ENCODE measurements at places on chromosomes 1 and 21.

GRCh38 chr1:183847641-183848040, 42.7 kb downstream of the RGL1 start:
- DNase-seq, result no peak

DNA sequence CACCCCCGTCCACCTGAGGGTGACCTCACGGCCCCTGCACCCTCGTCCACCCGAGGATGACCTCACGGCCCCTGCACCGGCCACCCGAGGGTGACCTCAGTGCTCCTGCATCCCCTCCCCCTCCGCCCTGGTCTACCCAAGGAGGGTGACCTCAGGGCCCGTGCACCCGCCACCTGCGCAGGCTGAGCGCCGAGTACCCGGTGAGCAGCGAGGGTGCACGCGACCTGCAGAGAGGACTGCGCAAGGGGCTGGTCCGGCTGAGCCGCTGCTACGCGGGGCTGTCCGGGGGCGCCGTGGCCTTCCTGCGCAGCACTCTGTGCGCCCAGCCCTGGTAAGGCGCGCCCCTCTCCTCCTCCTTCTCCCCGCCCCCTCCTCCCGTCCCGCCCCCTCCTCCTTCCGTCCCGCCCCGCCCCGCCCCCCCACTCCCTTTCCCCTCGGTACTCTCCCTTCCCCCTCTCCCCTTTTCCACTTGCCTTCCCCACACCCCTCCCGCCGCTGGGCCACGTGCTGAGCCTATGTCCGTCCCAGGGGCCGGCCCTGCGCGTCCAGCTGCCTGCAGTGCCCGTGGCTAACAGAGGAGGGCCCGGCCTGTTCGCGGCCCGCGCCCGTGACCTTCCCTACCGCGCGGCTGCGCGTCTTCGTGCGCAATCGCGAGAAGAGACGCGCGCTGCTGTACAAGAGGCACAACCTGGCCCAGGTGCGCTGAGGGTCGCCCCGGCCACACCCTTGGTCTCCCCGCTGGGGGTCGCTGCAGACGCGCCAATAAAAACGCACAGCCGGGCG, 28.4 kb downstream of the TRIM11 start:
- DNase-seq, result no peak

DNA sequence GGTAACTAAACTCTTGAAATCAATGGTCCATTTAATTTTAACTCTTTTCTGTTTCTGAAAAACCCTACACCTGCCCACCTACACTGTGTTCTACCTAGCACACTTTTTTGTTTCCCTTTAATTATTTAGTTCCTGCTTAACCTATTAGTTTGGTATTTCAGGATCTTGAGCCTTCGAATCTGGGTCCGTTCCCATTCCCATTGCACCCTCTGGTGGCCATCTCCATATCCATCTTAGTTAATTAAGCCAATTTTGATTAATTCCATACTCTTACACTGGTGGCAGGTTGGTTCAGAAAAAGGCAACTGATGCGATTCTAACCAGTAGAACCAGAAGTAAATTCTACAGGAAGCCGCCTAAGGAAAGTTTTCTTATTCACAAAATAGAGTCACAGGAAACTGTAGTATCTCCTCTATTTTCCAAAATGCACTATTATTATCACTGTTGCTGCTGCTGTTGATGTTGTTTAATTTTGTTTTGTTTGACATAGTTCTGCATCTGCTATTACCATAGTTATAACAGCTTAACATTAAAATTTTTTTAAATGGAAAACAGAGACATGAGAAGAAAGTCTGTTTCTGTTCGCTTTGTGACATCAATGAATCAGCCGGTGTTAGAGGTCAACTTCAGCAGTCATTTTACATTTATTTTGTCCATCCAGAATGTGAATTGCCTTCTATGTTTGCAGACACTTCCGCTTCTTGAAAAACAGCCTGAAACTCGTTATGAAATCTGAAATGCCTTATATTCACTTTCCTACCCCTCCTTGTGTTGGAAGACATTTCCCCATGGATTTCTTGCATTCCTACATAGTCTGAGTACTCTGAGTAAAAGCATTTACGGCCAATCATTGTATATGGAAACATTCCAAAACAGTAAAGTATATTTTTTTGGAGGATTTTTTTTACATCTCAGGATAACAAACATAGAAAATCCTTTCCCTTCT, 115.5 kb upstream of the NCAM2 start:
- DNase-seq, result no peak

DNA sequence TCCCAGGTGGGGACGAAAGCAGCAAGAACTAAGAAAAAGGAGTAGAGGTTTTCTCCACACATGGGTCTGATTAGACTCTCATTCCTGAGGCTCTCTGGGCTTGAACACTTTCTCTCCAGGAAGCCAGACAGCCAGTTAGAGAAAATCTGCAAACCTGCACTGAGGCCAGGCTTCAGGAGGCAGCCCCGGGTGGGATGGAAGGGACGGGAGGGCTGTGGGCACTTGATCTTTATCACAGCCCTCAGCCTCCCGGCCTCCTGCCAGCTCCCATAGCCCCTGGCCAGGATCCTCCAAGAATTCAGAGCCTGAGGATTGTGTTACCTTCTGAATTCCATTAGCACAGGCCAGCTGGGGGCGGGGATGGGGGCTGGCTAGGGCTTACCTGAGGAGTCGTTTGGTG, 40.1 kb downstream of the SERTAD4 start:
- DNase-seq, result no peak

DNA sequence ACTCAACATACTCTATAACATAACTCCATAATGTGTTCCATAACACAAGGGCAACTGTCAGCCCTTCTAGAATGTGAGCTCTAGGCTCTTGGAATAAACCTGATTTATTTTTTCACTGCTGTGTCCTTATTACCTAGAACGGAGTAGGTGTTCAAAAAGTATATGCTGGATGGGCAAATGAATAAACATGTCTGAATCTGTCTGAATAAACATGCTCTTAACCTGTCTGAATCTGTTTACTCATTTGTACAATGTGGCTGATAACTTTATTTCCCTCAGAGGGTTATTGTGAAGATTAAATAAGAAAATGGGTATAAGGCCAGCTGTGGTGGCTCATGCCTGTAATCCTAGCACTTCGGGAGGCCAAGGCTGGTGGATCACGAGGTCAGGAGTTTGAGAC, 42.3 kb downstream of the AZIN2 start:
- DNase-seq, result no peak

DNA sequence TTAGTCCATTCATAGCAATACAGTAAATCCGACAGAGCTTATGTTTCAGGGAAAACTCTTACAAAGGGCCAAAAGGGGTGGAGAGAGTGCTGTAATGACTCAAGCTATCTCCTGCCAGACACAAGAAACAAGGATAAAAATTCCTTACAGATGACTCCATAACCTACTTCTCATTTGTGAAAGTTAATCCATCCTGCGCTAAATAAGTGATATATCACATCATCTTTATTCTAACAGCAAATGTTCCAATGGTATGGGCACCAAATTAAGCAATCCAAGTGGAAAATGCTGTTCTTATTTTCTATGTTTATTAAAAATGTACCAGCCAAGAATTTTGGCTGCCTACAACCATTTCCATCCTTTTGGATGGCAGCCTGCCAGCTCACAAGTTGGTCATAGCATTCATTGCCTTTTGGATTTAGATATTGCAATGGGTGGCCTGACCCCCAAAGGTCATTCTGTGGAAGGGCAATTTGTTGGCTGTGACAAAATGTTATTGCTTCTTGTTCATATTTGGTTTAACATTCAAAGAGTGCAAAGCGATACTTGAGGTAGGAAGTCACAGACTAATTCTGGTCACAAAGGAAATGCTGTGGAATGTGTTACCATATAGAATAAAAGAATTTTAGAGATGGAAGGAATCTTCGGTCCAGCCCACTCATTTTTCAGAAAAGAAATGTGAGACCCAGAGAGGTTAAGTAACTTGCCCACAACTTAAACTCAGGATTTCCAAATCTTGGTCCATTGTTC, 2.8 kb upstream of the ENAH start:
- DNase-seq, result peak; percentile 71

- DNase-seq, result no peak
Measured at GRCh38 chr1:101290119-101290921, 53.5 kb downstream of the S1PR1 start.

DNA sequence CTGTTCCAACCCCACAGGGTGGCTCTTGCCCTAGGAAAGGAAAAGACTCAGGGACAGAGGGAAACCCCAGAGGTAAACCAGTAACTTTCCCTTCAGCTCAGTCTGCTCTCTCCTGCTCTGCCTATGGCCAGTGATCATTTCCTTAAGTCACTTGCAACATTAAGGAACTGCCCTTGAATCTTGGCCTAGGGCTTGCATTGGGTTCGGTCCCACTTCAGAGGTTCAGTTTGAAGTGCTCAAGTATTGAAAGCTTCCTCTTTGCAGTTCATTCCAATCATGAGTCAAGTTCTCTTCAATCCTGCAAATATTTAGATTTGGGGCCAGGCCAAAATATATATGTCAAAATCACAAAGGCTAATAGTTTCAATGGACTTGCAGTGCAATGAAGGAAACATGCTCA, 97.7 kb upstream of the IRF2BP2 start:
- DNase-seq, result no peak

DNA sequence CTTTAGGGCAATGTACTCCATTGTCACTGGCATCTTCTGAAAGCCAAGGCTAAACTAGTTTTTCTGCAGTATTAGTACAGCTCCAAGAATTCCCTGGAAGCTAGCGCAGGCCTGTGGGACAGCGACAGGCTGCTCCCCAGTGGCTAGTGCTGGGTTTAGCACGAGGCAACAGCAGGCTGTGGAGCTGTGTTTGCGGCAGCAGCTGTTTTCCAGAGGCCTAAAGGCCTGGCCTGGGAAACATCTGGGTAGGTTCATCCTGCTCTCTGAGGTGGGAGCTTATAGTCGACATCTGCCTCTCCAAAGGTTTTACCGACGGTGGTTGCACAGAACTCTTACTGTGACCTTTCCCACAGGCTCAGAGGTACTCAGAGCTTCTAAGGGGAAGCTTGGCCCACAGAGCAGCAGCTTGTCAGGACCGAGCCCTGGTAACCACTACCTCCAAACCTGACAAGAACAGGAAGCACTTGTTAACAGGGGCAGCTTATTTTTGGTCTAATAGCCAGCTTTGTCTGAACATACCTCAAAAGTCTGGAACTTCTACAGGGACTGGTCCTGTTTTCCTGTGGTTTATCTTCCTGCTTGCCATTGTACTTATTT, 17.2 kb downstream of the CC2D1B start:
- no peak for DNase-seq

DNA sequence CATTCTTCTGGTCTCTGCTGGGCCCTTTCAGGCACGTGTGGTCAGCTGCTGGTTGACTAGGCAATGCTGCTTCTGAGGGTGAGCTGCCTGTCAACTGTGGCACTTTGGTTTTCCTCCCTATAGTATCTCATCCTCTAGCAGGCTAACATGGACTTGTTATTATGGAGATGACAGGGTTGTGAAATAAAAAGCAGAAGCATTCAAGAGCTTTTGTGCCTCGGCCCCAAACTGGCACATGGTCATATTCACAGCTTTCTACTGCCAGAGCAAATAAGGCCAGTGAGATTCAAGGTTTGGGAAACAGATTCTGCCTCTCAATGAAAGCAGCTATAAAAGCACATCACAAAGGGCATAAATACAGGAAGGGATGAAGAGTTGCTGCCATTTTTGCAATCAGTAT, 1.6 kb upstream of the ZNF124 start:
- DNase-seq, result no peak

DNA sequence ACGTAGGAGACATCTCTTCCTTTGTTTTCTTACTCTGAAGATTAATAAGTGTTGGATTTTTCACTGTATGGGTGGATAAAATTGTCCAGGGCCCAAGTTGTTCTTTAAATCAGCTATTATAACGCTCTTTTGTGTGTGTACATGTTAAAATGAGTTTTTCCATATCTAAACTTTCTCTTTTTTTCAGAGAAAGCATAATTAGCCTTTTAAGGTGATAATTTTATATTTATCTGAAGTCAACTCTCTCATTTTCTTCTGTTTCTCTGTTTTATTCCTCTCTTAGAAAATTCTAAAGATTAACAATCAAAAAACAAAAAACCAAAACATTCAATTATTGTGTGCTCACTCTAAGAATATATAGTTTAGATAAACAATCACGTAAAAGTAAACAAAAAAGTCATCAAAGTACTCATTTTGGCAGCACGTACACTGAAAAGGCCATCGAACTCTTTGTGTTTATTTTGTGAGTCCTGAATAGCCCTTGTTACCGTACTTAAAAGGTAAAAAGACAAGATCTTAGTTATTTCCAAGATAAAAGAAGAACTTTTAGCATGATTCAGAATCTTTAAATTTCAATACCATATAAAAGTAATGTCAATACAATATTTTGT, 7.2 kb upstream of the CDC73 start:
- DNase-seq, result no peak

DNA sequence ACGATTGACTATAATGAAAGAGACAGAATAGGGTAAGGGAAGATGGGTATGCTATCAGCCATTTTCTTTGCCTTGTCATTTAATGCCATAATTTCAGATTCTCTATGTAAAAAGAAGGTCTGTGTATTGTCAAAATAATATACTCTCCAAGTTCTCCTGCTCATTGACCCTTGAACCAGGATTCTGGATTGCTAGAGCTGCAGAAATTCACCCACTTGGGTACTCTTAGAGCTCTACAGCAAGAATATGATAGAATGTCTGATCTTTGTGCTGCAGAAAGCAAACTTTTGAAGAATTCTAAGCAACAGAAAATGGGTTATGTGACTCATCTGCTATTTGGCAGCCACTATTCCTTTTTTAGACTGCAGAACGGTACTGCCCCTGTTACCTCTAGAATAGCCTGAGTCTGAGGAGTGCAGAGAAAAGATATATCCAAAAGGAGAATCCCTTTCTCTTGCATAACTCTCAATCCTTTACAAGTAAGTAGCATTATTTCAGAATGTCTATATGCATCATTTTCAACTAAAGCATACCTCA, 78.2 kb upstream of the TENT5C start:
- DNase-seq, result no peak

DNA sequence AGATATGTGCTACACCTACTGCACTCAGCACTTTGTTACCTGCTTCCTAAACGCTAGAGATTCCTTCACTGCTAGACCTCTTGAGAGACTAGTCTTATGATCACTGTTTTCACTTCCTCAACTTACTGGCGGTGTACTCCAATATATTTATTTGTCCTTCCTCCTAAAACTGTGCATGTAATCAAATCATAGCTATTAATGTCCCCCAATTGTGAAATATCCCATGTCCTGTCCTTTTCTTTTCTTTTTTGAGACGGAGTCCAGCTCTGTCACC, 3.4 kb downstream of the SOAT1 start:
- DNase-seq, result no peak

DNA sequence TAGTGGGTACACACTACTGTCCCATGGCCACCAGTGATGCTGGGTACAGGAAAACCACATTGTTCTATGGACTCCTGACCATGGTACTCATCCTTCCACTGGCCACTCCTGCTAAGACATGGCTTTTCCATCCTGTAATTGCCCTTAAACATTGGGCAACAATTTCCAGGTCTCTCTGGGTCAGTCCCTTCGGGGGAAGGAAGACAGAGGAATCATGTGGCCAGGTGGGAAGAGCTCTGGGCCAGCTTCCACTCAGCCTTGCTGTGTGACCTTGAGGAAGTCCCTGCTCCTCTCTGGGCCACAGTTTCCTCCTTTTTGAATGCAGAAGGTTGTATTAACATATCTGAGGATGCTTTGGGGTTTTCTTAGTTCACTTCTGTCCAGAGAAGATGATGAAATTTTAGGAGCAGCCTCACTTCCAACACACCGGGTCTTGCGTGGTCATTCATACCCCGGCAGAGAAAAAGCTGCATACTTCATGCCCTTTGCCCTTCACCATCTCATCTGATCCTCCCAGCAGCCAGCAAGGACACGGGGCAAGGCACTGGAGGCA, 50.8 kb downstream of the SRRM1 start:
- no peak for DNase-seq
